Activated naive CD8-positive, alpha-beta T cell treated with anti-CD3 and anti-CD28 coated beads, Interleukin-2, amount 10 ng/mL, durations not matched to agents 7 days and 5 days (primary cell): ENCODE measurements at places on chromosomes 11 and 22. TPM values are rescaled to one million over a fixed set of nuclear protein-coding genes. Genes with fewer than 3 reads are reported as not detected.

The PDGFB gene
- total RNA-seq, result 7.9 TPM

GRCh38 chr11:99535406-99535805 is 514.7 kb downstream of the CNTN5 start:
- DNase-seq, result no peak

GRCh38 chr11:11948242-11948947 is 60.0 kb downstream of the DKK3 start:
- DNase-seq, result no peak

GRCh38 chr11:126440276-126440675 is 84.8 kb downstream of the ST3GAL4 start:
- DNase-seq, result no peak

- DNase-seq, result no peak
These were observed 43.9 kb downstream of the C11orf91 start for GRCh38 chr11:33656768-33657167.

- no peak for DNase-seq
These were observed 6.6 kb downstream of the KLHL22 start for GRCh38 chr22:20488946-20489345.

- DNase-seq, result no peak
These were observed 1.1 kb downstream of the CSTF3 start for GRCh38 chr11:33160136-33160535.

- no peak for DNase-seq
These were observed 39.4 kb downstream of the SWAP70 start for GRCh38 chr11:9703280-9703679.

The WBP2NL gene
- total RNA-seq, result 2.4 TPM

The OR51E2 gene
- total RNA-seq, result not detected

DNA sequence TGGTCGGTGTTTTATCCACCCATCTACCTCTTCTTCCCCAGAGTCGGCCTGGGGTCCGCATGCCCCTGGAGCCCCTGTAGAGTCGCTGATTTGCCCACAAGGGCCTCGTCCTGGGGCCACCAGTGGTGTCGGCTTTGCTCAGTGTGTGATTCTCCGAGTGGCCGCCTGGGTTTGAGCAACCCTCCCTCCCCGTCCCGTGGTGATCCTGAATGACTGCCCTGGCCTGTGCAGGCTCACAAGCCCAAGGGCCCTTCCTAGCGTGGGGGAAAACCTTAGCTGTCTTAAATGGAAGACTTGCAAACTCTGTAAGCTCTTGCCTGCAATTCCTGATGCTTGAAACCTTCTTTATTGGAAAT is 128.3 kb downstream of the OSBP2 start:
- DNase-seq, result no peak

- DNase-seq, result no peak
These were observed 25.1 kb upstream of the CAVIN3 start for GRCh38 chr11:6345366-6345765.
